Stimulated activated CD8-positive, alpha-beta memory T cell treated with anti-CD3 and anti-CD28 coated beads, Interleukin-12 subunit alpha, Interleukin-12 subunit beta, amount 100 ng/mL, for 1 hour (primary cell): ENCODE measurements at places on chromosomes 2 and 18.

GRCh38 chr2:143121079-143121478, 8.1 kb upstream of the ARHGAP15 start:
- no peak for DNase-seq

DNA sequence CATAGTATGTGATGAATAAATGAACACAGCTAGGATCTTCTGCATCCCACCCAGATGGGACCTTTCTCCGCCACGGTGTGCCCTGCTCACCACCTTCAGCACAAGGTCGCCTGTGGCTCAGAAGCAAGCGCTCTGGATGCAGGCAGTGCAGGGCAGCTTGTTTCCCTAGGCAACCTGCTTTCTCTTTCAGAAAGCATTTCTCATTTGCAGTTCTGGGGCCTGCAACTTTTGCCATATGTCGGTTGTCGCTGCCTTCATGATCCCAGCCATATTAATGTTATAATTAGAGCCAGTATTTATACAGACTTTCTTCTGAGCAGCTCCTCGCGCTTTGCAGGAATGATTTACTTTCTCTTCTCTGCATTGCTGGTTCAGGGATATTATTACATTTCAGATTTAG, 692.8 kb downstream of the RNF144A start:
- no peak for DNase-seq

- DNase-seq: peak; percentile 88
These were observed 99.0 kb downstream of the ZFP36L2 start for GRCh38 chr2:43127208-43127940.

- no peak for DNase-seq
These were observed 521.9 kb downstream of the CCDC85A start for GRCh38 chr2:56705713-56706112.

GRCh38 chr2:226703514-226703913, 96.1 kb downstream of the IRS1 start:
- DNase-seq: no peak

DNA sequence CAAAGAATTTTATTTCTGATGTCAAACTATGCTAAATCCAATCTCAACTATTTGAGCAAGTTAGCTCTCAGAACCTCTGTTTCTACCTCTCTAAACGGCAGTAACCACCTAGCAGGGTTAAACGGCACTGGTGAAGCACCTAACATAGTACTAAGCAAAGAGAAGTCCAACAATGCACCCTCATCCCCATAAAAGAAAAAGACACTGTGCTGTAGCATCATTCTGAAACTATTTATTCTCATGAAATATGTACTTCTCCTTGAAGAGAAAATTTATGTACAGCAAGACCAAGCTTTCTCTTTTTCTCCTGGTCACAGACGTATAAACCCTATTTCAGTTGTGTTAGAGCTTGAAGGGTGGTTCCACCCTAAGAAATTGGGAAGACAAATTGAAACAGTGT, 4.8 kb downstream of the MEX3C start:
- DNase-seq: no peak

GRCh38 chr2:188983427-188984064, 9.4 kb downstream of the COL3A1 start:
- no peak for DNase-seq

DNA sequence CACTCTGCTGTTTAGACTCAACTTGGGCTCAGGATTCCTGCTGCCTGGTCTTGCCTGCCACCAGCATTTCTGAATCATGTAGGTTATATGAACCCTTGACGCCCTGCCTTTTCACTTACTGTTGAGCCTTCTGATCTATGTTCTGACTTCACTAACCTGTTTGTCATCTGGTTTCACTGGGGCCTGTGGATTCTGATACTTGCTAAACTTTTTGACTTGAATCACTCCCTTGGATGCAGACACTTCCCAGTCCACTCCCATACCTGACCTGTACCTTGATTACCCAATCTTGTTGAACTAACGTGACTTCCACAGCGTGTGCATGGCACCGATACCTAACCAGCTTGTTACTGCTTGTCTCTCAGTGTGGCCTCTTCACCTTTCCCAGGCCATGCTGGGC, 35.6 kb upstream of the SPAG16 start:
- no peak for DNase-seq

DNA sequence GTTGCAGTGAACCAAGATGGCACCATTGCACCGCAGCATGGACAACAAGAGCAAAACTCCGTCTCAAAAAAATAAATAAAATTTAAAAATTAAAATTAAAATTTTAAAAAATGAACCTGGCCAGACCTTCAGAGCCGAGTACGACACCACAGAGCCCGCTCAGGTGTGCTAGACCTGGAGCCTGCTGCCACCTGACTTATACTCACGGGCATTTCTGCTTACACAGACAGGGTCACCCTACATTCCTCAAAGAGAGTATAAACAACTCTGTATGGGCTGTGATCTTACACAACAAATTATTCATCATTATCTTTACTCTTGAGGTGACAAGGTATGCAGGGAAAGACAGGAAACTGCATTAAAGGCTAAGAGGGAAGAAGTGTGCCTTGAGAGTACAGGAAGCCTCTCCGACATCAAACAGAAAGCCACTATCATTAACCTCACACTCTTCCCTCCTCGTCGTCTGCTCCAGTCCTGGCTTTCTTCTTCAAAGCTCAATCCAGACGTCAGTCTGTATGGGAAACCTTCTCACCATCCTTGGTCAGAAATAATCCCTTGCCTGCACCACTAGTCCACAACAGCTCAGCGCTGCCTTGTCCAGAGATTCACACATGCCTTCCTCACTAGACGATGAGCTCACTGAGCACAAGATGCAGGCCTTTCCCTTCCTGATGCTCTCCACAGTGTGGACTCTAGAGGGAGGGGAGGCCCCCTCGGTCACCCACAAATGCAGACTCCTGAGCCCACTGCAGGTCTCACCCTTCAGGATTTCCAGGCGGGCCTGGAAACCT, 56.2 kb downstream of the UXS1 start:
- no peak for DNase-seq

GRCh38 chr2:55842046-55842445, 81.5 kb downstream of the EFEMP1 start:
- DNase-seq: no peak

DNA sequence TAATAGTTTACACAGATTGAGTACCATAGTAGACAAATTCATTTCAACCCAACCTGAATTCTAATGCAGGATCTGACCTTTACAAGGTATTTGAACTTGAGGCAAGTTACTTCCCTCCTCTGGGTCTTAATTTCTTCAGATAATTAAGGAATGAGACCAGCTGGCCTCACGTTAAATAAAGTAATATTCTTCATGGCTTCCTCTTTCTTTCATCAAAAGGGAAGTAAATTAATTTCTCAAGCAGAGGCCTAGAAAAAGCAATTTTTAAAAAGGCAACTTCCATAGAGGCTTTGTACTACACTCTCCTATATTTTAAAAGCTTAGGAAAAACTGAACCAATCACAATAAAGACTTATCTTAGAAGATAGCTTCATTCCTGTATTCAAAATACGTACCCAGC, 109.2 kb downstream of the EXOC6B start:
- no peak for DNase-seq

DNA sequence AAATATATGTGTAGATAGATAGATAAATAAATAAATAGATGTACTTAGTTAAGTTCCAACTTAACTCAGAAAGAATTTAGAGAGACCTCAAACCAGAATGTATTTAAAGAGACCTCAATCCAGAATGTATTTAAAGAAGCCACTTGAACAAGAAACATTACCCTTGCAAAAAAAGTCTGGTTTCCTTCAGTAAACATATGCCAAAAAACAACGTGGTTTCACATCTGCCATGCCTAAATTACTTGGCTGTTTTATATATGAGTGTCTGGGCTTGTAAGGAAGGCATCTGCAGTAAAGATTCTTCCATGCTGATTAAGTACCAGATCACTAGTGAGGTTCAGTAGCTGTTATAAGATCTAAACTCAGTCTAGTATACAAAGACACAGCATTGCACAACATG, 29.1 kb upstream of the RPE start:
- DNase-seq: no peak

- DNase-seq: no peak
These were observed 37.1 kb downstream of the SLC25A52 start for GRCh38 chr18:31723639-31723989.

DNA sequence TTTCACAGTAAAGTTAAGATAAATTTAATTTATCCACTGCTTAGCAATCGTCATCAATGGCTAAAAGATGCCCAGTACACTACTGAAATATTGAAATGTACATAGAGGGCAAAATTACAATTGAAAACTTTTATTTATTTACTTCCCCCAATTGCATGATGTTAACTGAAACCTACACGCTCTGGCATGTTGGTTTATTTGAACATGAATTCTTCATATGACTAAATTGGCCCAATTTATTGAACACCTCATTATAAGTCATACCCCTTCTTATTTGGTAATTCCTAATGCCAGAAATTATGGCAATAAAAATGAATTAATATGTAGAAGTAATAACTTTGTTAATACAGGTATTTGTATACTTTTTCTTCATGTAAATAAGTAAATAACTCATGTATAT, 183.0 kb upstream of the ZC3H15 start:
- no peak for DNase-seq

DNA sequence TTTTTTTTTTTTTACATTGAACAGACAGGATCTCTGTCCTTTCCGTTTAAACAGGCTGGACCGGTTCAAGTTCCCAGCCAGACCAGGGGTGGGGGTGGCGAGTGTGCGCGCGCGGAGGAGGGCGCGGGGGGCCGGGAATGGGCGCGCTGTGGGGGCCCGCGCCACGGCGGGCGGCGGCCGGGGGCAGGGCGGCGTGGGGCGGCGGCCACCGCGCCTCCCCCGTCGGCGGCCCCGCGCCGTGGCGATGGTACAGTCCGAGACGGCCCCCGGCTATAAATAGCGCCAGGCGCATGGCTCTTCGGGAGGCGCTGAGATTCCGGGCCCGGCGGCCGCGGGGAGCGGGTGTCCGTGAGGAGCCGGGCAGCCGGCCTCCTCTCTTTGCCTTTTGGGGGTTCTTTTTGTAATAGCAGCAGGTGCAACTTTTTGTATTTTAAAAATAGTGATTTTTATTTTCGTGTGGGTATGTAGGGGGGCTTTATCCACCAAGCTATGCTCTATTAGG, 430 bp upstream of the CELF4 start:
- no peak for DNase-seq
